ENCODE measurements at places on chromosomes 4 and X. TPM values are rescaled to one million over a fixed set of nuclear protein-coding genes. Genes with fewer than 3 reads are reported as not detected.
A peak's percentile ranks its signal among the peaks of the same experiment; 100 is the strongest.

FTHL17 gene
- not detected for total RNA-seq

SMR3B gene
- total RNA-seq: not detected

RBM47 gene
- 2.8 TPM for total RNA-seq

ACE2 gene
- total RNA-seq: 0.24 TPM

RPA4 gene
- 0.89 TPM for total RNA-seq

SMARCA5 gene
- total RNA-seq: 56.5 TPM

RENBP gene
- total RNA-seq: 22.8 TPM

FAM184B gene
- total RNA-seq: 2.6 TPM

ZNF711 gene
- 26.5 TPM for total RNA-seq

F8 gene
- 17.0 TPM for total RNA-seq

CXorf49B gene
- total RNA-seq: not detected

REPS2 gene
- total RNA-seq: 62.3 TPM

PDZD4 gene
- 427 TPM for total RNA-seq

CDS1 gene
- total RNA-seq: 17.5 TPM

- no peak for DNase-seq
Observed at GRCh38 chr4:148048598-148048997, 316.7 kb downstream of the ARHGAP10 start.

GRCh38 chr4:169745291-169745690 lies 12.5 kb downstream of the HPF1 start:
- no peak for DNase-seq

DNA sequence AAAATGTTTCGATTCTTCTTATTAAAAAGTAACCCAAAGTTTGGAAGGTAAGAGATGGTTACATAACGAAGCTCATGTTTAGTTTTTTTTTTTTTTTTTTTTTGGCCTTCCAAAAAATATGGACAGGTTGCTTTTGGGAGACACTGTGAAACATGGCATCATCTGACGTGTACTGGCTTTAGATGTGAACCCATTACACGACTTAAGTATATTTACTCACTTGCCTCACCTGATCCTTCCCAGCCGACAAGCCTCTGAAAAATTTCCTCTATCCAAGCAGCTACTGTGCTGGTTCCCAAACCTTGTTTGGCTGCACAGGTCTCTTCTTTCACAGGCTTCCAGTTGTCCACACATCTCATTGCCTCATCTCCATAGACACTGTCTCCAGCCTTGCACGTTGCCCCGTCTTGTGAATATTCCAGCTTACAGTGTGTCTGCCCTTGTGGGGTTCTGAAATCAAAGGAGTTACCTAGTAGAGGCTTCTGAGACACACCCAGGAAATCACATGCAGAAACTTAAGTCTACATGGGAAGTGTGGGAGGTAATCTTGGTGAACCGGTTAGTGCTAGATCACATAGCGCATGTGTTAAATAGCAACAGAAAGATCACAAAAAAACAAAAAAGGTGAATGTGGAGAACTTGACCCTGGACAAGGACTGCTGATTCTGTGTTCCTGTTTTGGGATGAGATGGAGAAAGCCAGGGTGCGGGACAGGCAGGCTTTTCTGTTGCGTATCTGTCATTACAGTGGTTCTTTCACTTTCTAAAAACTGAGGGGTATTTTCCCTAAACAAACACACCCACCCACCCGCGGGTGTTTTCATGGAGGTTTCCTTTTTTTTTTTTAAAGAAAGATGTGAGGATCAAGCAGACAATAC lies 328.6 kb downstream of the ARHGAP10 start:
- DNase-seq: no peak

DNA sequence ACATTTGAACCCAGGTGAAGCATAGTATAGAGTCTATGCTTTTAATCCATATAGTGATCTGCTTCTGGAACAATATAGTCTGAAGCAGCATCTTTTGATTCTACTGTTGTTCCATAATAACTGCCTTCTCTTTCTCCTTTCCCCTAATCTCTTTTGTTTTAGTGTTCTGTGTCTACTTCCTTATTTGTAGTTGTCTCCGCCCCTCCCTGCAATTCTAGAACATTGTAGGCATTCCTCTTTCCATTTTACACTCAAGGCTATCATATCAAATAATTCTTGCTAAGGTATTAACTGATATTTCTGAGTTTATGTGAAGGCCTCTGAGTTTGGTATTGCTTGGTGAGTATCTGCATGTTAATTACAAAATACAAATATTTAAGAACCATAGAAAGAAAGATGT lies 11.6 kb downstream of the BLTP1 start:
- no peak for DNase-seq

- DNase-seq: no peak
Observed at GRCh38 chr4:123050018-123050417, 127.6 kb upstream of the NUDT6 start.

DNA sequence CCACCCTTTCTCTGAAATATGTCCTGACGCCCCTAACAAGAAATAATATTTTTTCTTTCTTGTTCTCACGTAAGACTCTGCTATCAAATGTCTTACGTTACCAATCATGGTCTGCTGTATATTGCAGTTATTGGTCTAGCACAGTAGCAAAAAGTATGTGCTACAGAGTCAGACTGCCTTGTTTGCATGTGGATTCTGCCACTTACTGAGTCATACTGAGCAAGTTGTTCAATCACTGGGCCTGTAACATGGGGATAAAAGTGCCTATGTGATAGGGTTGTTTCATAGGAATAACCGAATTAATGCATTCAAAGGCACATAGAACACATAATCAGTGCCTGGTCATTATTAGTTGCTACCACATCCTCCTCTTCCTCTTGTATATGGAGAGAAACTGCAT lies 14.1 kb downstream of the RPGR start:
- DNase-seq: no peak

DNA sequence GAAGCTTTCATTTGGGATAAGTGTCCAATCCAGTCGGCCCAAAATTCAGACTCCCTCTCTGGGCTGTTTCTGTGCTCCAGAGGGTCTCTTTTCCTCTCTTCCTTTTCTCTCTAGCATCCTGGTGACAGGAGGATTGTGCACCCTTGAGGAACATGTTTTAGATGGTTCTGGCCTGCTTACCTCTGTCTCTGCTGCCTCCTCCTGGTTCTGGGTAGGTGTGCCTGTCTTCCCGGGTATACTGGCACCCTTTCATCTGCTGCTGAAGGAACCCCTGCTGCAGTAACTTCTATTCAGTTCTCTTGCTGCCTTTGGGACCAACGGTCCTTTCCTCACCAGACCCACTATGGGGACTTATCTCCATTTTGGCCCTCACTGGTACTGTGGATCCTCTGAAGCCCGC lies 53.2 kb downstream of the HMGB2 start:
- DNase-seq: no peak

GRCh38 chr4:53591372-53591892 lies at the start of gene LNX1:
Gene LNX1 (minus strand): TSS chr4:53591486. CDS start chr4:53574002, 17,484 bp downstream.
- no peak for DNase-seq

- no peak for DNase-seq
Observed at GRCh38 chr4:159071178-159071968, 31.5 kb upstream of the RAPGEF2 start.

GRCh38 chr4:74365761-74366160 lies 816 bp downstream of the EREG start:
- DNase-seq: no peak

- DNase-seq: peak; percentile 43
Observed at GRCh38 chr4:120865985-120866384, 56.5 kb downstream of the PRDM5 start.

DNA sequence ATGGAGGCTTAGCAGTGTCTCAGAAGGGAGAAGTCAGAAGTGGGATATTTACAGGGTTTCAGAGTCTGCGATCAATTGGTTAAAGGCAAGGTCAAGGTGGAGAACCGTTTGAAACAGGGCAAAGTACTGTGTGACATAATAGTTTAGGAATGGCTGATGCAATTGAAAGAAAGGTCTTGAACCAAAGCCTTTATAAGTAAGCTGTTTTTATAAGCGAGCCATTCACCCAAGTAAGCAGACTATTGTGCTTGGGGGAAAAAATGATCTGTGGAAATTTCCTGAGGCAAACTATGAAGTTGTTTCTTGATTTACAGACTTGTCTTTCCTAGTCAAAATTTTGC lies 327.3 kb downstream of the CAMK2D start:
- DNase-seq: no peak

DNA sequence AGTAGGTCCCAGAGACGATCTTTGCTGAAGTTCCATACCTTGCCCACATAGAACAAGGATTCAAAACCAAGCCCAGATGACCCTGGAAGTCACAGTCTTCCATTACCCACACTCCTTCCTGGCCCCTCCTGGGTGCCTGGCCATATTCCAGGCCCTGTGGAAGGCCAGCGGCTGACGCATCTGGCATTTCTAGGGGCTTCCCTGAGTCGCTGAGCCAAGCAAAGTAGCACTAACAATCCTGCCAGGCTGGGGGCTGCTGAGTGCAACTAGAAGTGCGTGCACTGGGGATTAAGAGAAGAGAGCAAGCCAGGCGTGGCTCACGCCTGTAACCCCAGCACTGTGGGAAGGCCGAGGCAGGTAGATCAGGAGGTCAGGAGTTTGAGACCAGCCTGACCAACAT lies 175.2 kb upstream of the CPEB2 start:
- DNase-seq: no peak

- DNase-seq: no peak
Observed at GRCh38 chr4:93540562-93540961, 288.0 kb upstream of the ATOH1 start.

DNA sequence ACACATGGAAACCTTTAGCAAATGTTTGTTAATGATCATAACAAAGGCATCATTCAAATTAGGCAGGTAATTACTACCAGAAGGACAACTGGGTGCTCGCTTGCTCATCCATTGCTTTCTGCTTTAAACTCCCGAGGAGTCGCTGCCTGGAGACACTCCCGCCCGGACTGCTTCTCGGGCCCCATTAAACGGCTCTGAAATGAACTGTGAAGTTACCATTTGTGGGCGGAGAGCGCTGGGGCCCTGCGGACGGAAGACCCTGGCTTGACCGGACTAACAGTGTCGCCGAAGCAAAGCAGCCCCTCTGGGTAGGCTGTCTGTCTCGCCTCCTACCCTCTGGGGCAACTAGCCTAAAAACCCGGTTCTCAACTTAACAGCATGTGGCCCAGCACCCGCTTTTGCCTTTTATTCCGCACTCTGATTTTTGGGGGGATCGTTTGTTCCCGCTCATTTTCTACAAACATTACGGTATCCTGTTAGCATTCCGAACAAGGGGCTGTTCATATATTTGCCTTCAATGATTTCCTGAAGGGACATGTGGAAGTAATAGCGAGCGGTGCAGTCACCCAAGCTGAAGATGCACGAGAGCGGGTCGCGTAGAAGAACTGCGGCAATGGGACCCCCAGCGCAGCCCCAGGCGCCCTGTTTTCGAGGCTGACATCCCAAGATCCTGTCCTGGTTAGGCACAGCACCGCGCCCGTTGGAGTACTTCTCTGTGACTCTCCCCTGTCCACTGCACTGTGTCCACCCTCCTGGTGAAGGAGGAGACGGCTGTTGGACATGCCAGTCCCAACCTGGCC lies 1.6 kb upstream of the PDGFRA start:
- no peak for DNase-seq

- no peak for DNase-seq
Observed at GRCh38 chrX:13759152-13759718, 24.7 kb downstream of the OFD1 start.

GRCh38 chr4:76550966-76551780 lies 116.1 kb downstream of the SHROOM3 start:
- no peak for DNase-seq

- DNase-seq: no peak
Observed at GRCh38 chr4:26955241-26955640, 94.6 kb downstream of the STIM2 start.

- DNase-seq: no peak
Observed at GRCh38 chr4:17063888-17064287, 165.4 kb upstream of the LDB2 start.

DNA sequence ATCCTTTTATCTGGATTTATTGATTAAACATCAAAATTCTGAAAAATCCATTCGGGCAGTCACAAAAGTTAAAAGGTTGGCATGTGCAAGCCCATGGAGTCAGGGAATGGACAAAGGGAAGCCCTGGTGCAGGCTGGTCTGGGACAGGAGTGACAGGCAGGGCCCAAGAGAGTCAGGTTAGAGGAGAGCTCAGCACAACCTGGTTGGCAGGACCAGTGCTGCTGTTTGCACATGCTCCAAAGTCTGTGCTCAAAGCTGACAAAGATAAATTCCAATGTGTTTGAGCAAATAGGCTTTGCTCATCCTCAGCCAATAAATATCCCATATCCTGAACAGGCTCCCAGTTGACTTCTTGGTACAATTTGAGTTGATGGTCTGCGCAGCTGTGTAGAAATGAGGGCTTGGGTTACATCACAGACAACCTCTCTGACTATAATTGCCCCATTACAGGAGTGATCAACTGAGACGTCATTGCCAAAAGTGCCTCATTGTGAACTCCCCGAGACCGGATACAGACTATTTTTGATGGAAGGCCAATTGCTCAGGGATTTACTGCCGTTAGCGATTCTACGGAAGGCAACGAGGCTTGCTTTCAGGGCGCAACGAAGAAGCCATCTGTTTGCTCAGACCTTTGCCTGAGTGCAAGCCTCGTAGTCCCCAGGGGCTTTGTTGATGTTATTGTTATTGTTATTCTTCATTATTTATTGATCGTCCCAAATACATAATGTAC lies 1008.1 kb upstream of the TENM3 start:
- no peak for DNase-seq

GRCh38 chrX:26954029-26954428 lies 509.1 kb downstream of the PPP4R3C start:
- DNase-seq: no peak

GRCh38 chrX:1387141-1387776 lies 4.7 kb downstream of the SLC25A6 start:
- no peak for DNase-seq

- no peak for DNase-seq
Observed at GRCh38 chr4:61375301-61375700, 175.2 kb downstream of the ADGRL3 start.

DNA sequence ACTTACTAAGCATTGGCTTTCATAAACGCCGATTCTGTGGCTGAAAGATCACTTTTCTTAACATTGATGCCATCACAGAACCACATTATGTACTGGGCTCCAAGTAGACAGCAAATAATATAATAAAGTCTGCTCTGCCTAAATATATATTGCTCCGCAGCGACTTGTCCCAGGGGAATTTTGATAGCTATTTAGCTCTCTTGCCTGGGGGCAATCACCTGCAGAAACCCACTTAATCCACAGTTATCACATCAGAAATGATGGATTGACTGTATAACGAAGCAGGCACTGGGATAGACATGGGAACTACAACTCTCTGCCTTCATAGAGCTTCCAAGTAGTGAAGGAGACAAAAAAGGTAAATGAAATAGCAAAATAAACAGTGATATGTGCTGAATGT lies 48.0 kb upstream of the MYOZ2 start:
- no peak for DNase-seq

DNA sequence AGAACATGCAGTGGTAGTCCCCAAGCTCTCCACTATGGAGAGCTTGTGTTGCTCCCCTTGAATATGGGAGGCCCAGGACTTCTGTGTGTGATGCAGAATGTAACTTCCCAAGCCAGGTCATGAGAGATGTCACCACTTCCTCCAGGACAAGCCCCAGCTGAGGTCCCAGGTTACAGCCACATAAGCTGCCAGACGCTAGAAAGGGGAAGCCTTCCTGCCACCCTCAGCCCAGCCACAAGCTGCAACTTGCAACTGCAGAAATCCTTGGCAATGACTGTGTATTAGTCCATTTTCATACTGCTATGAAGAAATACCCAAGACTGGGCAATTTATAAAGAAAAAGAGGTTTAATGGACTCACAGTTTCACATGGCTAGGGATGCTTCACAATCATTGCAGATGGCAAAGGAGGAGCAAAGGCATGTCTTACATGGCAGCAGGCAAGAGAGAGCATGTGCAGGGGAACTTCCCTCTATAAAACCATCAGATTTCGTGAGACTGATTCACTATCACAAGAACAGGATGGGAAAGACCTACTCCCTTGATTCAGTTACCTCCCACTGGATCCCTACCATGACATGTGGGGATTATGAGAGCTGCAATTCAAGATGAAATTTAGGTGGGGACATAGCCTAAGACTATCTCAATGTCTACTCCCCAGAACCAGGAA lies 91.5 kb upstream of the DHX15 start:
- DNase-seq: no peak

Data from dorsolateral prefrontal cortex (tissue), 122 donors.